ENCODE measurements at places on chromosomes 6 and 20. TPM values are rescaled to one million over a fixed set of nuclear protein-coding genes. Genes with fewer than 3 reads are reported as not detected.

GRCh38 chr6:100808638-100809275 is 72.4 kb downstream of the ASCC3 start:
- DNase-seq = no peak

GRCh38 chr6:9138936-9139335 is 703.6 kb upstream of the SLC35B3 start:
- no peak for DNase-seq

DNA sequence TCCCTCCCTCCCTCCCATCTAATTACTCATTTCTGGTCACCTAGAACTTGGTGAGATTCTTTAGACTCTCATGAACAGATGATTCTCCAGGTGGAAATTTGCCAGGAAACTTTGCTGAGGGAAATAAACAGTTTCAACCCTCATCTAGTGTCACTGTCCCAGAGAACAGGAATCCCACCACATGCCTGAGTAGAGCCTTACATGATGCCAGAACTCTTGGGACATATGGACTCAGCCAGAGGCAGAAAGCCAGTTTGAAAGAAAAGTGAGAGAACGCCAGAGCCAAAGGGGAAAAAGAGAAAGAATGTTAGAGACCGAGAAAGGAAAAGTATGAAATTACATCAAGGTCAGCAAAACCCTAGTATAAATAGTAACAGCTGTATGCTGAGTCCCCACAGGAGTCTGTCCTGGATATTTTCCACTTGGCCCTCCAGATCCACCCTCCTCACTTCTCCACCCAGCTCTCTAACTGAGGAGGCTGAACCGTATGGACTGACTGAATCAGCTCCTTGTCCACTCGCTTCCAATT is 127.5 kb upstream of the COL21A1 start:
- no peak for DNase-seq

DNA sequence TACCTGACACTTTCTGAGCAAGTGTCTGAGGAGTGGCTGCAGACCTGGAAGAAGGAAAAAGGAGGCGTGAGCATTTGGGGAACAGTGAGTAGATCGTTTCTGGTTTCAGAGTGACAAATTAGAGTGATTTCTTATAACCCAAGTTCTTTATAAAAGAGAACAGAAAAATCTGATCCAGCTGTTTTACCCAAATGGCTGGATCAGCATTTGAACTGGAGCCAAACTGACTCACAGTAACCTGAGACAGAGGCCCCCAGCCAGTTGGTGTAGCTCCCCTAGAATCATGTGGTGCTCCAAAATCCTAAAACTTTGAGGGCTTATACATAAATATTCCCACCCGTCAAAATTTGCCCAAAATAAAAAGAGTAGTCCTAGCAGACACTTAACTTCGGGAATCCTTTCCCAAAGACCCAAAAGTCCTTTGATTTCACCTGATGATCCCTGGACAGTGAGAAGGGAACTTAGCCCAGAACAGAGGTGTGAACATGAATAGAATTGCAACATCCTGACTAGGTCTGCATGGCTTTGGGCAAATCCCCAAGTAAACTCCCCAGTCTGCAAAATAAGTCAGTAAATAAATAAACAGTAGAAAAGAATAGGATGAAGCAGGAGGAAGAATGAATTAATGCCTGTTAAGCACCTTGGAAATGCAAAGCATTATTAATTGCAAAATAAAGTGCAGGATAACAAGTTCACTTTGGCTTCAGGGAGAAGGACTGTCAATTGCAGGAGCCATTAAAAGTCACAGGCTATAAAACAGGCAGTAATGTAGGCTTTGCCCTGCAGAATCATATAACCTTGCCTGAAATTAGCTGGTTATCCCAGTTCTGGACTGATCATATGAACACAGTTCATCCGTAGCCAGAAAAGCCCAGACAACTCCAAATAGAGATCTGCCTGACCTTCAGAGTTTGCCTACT is 262.0 kb upstream of the JARID2 start:
- no peak for DNase-seq

The MYBL2 gene
- total RNA-seq = 0.47 TPM

The SIRPD gene
- total RNA-seq = not detected

Measured in occipital lobe (tissue), 3 donors.